ENCODE measurements at places on chromosomes 16 and 17.

- DNase-seq, result no peak
Observed at GRCh38 chr17:339193-340061, 13.2 kb downstream of the RPH3AL start.

DNA sequence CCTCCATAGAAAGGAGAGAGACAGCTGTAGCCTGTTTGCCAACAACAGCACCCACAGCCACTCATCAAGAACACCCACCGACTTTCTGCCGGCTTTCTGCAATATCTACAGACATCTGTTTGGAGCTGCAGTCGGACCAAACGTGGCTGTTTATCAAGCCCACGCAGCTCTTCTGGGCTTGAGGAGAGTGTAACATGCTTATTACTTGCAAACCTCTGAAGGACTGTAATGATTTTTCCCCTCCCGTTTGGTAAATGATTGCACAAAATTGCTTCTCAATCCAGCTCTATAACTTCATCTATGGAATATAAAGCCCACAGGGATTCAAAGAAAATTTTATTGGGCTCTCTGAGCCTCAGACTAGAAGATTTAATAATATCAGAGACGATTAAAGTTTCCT lies 100.5 kb downstream of the VAT1L start:
- no peak for DNase-seq

GRCh38 chr17:57975044-57975443 lies 13.0 kb downstream of the VEZF1 start:
- no peak for DNase-seq

DNA sequence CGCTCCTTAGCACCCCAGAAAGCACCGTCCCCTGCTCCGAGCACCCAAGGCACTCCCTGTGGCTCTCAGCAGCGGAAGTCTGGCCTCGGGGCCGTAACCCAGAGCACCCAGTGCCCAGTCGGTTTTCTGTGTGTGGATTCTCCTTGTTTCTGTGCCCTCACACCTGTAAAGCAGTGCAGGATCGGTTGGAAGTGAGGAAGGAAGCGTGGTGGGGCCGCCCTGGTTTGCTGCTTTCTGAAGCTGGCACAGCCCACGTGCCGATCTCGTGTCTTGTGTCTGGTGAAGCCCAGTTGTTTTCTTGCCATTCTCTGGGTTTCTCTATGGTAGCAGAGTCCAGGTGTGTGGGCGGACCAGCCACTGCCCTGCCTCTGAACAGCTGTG lies 3.7 kb downstream of the ACSF3 start:
- no peak for DNase-seq

- DNase-seq, result peak; percentile 37
Observed at GRCh38 chr17:60315650-60316049, 76.3 kb downstream of the USP32 start.

GRCh38 chr17:72984145-72984925 lies 108.2 kb downstream of the SLC39A11 start:
- no peak for DNase-seq

- no peak for DNase-seq
Observed at GRCh38 chr16:11447272-11447671, 102.0 kb downstream of the RMI2 start.

DNA sequence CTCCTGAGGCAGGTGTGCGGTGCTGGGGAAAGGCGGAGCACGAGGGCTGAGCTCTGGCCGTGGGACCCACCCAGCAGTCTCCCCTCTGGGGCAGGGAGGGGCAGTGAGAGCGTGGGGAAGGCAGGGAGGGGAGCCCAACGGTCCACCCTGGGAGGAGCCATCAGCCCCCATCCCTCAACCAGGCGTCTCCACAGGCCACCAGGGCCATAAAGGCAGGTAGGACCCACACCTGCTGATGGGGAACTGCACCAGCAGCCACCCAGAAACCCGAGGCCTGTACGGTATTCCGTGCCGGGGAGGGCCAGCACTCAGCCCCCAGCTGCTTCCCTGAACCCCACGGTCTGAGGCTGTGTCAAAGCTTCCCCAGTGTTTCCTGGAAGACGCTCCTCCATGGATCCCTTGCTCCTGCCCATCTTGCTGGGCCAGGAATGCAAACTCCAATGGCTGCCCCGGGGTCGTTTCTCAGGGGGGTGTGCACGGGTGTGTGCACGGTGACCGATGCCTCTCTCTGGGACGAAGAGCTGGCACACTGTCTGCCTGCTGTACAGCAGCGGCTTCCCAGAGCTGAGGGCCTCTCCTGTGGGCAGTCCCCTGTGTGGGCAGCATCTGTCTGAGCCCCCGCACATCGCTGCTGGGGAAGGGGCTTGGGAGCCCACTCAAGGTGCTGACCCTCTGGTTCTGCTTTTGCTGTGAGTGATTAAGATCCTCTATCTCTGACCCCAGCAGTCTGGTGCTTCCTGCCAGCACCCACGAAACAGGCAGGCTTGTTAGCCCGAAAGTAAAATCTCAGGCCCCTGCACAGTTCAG lies 17.2 kb upstream of the METRNL start:
- DNase-seq, result no peak

DNA sequence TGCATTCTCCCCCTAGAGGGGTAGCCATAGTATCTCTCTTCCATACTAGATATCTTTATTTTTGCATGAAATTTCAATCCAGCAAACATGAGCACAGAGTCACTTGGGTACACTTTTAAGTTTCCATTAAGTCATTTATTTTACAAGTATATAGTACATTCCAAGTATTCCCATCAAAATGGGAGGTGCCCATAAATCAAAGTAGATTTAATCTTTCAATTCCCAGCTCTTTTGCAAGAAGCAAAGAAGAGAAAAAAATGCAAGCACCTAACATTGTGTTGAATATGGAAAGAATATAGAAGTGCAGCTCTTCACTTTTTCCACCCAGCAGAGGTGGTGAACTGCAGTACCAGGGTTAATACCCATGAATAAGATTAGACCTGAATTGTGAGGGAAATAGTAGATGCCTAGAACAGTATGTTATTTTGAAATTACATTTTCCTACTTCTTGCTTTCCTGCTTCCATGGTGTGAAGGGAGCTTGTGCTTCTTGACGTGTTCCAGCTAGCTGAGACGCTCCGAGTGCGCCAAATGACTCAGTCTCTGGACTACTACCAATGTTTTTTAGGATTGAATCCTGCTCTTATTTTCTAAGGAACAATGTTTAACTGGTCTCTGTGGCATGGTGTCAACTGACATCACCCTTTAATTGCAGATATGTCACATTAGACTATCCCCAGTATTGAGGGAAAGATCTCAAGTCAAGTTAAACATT lies 151.1 kb upstream of the MAF start:
- DNase-seq, result no peak

DNA sequence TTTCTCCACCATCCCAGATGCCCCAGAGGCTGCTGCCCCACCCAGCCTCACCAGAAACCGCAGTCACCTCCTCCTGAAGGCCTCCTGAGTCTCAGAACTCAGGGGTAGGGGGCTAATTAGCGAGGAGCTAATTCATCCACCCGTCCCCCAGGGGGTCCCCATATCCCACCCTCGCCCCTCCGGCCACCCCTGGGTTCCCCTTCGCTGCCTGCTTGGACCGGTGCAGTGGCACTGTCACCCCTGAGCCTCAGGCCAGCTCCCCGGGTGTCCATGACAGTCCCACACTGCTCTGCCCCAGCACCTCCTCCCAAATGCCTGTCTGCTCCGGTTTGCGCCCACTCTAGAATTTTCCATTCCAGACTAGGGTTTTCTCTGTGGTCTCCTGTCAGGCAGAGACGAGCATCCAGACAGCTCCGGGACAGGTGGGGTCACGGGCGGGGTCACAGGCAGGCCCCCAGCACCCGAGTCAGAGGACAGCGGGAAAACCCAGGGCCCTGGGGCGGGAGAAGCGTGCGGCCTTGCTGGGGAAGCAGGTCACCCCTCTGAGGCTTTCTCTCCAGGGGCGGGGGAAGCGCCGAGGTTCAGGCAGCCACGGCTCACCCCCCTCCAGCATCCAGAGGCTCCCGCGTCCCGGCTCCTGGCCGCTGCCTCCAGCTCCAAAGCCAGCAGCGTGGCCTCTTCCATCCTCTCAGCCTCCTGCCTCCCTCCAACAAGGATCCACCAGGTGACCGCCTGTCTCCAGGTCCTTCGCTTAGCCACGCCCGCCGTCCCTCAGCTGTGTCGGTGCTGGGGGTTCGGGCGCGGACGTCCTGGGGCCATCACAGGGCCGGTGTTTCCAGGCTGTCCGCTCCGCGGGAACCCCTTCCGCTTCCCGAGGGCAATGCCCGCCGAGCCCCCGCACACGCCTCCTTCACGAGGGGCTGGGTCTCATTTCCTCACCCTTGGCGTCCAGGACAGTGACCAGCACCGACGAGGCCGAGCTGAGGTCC lies 3.1 kb upstream of the PERCC1 start:
- DNase-seq, result no peak

DNA sequence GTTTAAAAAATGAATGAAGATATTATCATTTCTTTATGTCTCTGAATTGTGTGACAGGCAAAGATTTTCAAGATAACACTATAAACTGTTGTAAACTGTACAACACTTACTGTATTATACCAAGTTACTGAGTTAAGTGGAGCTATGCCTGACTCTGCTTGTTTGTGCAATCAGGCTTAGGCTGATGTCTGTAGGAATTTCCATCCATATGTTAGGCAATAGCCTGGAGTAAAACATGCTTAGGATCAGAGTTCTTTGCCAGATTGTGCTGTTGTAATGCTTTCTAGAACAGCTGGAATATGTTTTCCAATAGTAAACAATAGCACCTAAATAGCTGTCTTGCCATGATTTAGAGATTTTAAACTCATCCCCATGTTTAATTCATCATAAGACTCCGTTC lies 1496.7 kb downstream of the CDH11 start:
- DNase-seq, result no peak

DNA sequence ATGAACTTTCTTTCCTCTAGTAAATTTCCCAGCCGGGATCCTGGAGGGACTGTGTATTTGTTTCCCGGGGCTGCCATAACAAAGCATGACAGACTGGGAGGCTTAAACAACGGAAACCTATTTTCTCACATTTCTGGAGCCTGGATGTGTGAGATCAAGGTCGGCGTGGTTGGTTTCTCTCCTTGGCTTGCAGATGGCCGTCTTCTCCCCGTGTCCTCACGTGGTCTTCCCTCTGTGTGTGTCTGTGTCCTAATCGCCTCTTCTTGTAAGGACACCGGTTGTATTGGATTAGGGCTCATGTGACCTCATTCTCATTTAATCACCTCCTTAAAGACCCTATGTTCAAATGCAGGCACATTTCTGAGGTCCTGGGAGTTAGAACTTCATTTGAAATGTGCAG lies 22.0 kb upstream of the USP10 start:
- DNase-seq, result no peak

DNA sequence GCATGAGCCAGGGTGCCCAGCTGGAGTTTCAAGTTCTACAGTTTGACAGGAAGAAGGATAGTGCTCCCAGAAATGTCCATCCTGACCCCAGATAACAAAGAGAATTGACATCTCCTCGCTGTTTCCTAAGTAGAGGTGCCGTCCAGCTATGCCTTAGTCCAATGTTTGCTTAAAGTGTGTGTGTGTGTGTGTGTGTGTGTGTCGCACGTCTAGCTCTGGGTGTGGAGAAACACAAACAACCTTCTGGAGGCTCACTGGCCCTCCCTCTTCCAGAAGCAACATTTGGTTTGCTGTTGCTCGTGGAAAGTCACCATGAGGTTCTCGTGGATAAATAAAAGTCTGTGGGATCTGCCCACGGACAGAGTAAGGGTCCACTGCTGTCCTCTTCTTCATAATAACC lies 22.1 kb downstream of the EMP2 start:
- no peak for DNase-seq

DNA sequence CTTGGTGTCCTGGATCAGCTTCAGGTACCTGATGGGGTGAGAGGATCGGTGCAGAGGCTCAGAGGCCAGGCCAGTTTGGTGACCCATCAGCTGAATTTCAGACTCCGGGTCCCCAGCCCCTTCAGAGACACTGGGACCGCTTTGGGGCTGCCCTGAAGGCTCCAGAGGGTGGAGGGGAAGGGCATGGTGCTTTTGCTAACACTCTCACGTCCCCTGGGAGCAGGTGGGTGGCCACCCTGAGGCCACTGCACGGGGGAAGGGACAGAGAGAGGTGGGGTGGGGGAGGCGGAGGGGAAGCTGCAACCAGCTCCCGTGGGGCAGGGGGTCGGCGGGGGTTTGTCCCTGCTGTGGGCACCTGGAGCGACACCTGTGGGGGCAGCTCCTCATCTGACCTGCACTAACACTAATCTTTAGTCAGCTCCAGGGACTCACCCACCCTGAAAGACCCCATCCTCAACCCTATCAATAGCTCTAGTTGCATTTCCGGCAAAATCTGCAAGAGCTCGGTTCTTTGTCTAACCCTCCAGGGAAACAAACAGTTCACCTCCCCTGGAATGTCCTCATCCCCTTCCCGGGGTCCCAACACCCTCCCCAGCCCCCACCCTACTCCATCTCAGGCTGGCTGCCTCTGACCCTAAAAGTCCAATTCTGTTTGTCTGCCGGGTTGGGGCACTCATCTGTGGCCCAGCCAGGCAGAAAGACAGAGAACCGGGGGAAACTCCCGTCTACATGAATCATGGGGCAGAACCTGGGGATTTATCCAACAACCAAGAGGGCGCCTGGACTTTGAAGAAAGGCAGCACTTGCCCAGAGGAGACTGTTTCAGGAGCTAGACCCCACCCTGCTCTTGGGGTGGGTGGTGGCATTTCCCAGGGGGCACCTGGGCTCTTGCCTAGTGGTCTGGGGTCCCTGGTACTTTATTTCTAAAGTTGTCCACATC lies 91.9 kb upstream of the CBX4 start:
- DNase-seq, result no peak

- peak; percentile 80 for DNase-seq
Observed at GRCh38 chr17:9924735-9925191, 19.7 kb upstream of the RCVRN start.

DNA sequence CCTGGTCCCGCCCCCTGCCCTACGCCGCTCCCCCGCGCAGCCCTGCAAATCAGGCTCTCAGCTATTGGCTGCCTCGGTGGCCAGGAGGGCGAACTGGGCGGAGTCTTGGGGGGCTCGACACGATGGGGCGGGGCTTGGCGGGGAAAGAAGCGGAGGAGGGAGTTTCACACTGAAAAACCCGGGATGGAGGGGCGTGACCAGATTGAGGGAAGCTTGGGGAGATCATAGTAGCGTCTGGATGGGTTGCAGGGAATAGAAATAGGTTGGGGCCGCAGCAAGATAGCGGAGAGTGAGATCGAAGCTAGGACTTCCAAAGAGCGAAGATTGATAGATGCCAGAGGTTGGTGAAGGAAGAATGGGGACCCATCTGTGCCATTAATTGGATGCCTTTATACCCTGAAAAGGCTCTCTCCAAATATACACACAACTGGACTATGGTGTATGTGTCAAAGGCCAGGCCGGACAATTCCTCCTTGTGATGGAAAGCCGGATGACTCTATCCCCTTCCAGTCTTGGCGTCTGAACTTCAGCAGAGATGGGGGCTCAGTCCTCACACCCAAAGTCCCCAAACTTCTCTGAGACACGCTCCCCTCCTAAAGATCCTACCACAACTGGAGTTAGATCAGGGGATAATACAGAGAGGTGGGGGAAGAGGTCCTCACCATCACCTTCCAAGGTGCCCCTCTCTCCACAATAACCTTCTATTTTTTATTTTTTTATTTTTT lies 376 bp upstream of the STAC2 start:
- DNase-seq, result no peak

GRCh38 chr17:75459590-75460267 lies 3.3 kb downstream of the TMEM94 start:
- DNase-seq, result peak; percentile 59
